KG1 (cell line): ENCODE measurements at places on chromosomes 3 and 15.

GRCh38 chr3:10206166-10206511 lies 41.4 kb downstream of the IRAK2 start:
- DNase-seq = no peak

- DNase-seq = no peak
Measured at GRCh38 chr3:58416191-58416590, 17.4 kb downstream of the PDHB start.

GRCh38 chr15:66996094-66996493 lies 69.3 kb upstream of the SMAD3 start:
- DNase-seq = no peak

- DNase-seq = no peak
Measured at GRCh38 chr15:51726302-51727073, 11.0 kb downstream of the LYSMD2 start.

DNA sequence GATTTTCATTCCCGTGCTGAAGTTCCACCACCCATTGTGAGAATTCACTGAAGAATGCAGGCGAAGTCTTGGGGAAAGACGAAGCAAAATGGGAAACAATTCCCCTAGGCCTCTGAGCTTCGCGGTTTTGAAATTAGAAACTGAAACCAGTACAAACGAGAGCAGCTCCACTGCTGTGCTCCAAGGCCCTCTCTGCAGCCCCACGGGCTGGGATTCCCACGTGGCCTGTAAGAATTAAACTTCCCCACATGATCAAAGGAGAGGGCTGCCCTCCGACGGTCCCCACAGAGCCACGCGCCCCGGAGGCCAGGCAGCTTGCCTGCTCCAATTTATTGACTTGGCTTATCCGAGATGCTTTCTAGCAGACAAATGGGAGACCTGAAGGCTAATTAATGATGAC lies 144.0 kb downstream of the GREM1 start:
- no peak for DNase-seq

DNA sequence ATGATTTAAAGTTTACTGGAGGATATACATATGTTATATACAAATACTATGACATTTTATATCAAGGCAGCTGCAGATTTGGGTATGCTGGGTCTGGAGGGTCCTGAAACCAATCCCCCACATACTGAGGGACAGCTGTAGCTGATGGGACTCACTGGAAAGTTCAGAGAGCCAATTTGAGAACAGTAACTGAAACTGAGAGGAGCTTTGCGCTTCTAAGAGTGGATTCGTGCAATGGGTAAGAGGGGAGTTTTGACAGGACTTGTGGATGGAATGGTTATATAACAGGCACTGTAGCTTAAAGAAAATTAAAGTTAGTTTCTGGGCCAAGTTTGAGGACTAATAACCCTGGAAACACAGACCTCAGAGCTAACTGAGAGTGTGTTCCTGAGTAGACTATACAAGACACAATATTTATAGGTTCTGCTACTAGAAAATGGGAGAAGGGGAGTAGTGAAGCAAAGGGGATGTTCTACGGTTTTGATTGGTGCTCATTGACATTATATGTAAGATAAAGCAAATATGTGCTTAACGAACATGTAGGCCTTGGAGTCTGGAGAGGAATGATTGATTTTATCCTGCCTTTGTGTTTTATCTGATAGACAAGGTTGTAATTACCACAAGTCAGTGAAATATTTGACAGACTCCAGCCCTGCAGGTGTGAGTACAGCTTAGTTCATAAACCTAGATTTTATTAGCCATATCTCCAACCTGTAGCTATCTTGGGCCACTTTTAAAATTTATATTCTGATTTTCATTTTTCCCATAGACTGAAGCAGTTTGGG lies 4.8 kb upstream of the ZMAT3 start:
- DNase-seq = no peak

DNA sequence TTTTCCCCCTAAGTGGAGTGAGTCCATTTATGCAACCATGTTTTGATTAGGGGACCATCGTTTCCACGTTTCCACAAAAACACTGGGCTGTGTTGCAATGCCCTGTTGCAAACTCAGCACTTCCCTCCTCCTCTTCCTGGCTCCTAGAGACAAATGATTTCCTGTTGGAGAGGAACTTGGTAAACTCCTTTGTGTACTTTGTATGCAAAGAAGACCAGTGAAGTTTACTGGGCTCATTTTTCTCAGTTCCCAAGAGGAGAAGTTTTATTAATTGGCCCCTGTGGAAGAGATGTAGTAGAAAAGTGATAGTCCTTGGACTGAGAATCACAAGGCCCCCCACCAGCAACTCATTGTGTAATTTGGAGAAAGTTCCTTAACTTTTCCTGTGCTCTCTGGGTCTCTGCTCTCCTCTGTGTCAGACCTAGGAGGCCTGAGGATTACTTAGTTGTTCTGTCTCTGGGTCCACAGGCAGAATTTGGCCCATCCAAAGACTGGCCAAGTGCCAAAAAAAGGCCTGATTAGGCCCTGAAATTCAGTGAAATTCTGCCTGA lies 95.0 kb downstream of the ATG7 start:
- DNase-seq = no peak

- DNase-seq = no peak
Measured at GRCh38 chr3:34323517-34323916, 525.1 kb downstream of the PDCD6IP start.

DNA sequence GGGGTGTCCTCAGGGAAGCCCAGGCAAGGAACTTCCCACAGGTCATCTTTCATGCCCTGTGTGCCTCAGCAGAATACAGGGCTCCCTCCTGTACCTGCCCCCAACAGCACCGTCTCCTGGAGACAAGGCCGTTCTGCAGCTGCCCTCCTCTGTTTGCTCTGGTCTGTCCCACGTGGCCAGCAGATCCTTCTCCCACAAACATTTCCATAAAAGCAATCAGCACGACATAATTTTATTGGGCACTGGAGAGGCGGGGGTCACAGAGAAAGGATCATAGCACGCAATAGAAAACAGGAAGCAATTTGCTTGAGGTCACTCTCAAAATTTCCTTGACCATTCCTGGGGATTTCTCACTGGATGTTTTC lies 29.4 kb downstream of the STARD5 start:
- no peak for DNase-seq

DNA sequence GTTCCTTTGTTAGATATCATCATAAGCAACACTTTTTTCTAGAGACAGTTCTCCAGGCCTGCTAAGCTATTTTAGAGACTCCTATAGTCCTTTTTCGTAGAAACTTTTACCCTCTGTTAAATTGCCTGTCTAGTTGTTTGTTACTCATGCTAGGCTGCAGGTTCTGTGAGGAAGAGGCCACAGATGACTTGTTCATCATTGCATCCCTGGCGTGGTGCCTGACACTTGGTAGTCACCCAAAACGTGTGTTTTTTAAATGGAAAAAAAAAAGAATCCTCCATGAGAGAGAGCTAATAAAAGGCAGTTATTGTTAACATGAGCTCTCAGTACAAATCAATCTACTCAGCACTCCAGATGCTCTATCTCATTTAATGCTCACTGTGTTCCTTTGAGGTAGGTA lies 35.1 kb downstream of the CCDC54 start:
- DNase-seq = no peak

GRCh38 chr15:93088981-93089726 lies at the start of gene RGMA:
TSS of gene RGMA (minus strand) at chr15:93089211. CDS start at chr15:93088932, 279 bp downstream.
- DNase-seq = no peak

- DNase-seq = no peak
Measured at GRCh38 chr15:80654299-80654698, 40.8 kb upstream of the ABHD17C start.

GRCh38 chr3:70189884-70190473 lies 122.5 kb downstream of the MDFIC2 start:
- no peak for DNase-seq

DNA sequence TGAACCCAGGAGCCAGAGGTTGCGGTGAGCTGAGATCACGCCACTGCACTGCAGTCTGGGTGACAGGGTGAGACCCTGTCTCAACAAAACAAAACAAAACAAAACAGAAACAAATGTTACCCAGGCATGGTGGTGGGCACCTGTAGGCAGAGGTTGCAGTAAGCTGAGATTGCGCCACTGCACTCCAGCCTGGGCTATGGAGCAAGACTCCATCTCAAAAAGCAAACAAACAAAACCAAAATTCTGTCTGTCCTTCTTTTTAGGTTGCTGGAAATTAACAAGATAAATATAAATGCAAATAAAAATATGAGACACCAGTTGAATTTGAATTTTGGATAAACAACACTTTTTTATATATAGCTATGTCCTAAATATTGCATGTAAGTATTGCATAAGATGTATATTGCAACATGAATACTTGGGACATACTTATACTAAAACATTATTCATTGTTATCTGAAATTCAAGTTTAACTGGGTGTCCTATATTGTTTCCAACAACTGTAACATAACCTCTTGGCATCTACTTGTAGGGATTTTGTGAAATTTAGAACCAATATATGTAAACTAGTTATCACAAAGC lies 4.7 kb upstream of the CEP97 start:
- no peak for DNase-seq

GRCh38 chr3:181727341-181728032 lies 15.8 kb downstream of the SOX2 start:
- no peak for DNase-seq

- no peak for DNase-seq
Measured at GRCh38 chr3:156010829-156011228, 109.5 kb upstream of the KCNAB1 start.

GRCh38 chr3:161489395-161489794 lies 7.2 kb upstream of the OTOL1 start:
- DNase-seq = no peak

DNA sequence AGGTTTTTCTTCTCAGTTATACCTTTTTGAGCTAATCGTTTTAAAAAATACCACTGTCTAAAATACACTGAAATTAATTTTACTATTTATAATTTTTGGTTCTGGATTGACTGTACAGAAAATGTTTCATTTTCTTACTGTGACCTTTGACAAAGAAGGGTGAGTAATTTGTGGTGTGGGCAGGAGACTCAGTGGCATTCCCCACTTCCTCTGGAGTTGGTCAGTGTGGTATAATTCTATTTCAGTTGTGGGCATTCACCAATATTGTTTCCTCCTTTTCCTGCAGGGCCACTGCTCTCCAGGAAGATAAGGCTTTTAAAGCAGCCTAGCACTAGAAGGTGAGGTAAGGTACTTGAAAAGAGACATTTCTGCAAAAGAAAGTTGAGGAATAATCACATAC lies 6.5 kb downstream of the DAG1 start:
- DNase-seq = no peak

DNA sequence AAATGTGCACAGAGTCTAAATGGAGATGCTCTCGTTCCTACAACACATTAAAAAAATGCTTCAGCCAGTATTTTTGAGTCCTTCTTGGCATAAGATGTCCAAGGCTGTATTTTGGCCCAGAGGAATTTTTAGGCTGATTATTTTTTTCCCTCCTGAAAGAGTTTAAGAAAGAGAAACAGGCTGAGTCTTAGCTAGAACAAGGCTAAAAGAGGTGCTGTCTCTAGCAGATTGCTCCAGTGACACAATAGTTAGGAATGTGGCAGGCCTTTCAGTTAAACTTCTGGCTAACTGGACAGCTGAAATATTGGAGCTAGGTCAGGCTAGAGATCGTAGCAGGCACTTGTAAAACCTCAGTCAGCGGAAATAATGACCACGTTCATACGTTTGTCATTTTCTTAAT lies 271.4 kb upstream of the RARB start:
- DNase-seq = no peak

GRCh38 chr15:60701261-60702019 lies 222.5 kb upstream of the ICE2 start:
- DNase-seq = no peak

DNA sequence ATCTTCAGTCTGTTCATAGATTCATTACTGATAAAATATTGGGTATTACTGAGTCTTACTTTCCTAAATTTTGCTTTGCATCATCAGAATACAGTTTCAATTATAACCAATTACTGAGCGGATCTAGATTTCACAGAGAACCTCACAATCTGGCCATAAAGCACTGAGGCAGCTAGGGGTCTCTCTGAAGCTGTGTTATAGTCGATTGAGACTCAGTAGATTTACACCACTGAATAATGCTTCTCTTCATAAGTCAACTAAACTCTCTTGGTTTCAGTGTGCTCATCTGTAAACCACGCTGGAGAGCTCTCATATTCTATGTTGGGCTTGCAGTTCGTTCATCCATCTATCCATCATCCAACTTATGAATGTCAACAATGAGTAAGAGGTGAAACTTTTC lies 180.6 kb downstream of the GREM1 start:
- DNase-seq = no peak

- no peak for DNase-seq
Measured at GRCh38 chr15:63110428-63111026, 11.1 kb upstream of the LACTB start.

DNA sequence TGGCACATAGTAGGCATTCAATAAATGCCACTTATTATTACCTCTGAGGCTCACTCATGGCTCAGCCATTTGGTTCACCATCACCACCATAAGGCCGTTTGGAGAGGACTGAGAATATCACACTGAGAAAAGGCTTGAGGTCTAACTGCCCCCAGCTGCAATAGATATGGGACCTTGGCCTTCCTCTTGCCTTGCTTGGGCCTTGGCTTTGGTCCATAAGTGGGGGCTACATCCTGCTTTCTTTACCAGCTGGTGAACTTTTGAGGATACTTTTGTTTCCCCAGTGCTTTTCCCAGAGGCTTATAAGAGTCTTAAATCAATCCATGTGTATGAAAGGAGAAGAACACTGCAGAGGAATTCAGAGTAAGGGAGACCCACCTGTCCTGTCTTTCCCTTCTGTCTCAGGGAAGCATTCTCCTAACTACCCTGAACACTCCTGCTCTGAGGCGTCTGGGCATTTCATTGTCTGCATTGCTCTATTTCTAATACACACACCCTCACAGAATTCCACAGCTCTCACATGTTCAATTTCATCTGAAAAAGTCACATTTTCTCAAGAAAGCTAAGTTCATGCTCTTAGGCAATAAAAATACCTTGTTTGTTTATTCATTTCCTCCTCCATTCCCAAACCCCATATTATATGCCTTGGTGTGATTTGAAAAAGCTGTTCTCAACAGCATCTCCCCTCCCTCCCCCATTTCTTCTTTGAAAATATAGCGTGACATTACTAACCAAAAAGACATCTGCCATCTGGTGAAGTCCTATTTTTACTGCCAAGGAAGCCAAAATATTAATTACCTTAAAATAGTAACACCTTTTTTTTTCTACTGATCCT lies 22.5 kb upstream of the KCNMB2 start:
- no peak for DNase-seq

DNA sequence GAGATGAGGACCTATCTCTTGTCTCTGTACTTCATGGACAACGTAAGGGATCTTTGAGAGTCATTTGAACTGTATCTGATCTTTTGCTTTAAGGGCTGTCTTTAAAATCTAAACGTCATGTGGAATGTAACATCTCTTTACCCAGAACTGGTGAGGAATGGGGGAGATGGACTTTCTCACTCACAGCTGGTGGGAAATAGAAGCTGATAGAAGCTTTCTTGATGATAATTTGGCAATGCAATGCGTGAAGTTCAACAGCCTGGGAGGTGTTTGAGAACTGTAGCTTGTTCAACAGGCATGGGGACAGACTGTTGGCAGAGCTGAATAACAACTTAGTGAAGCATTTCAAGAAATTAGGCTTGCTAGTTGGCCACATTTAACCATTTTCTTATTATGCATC lies 21.5 kb upstream of the RORA start:
- no peak for DNase-seq

GRCh38 chr3:159266779-159267178 lies 464.9 kb downstream of the MFSD1 start:
- no peak for DNase-seq

- DNase-seq = no peak
Measured at GRCh38 chr3:45509038-45509767, 85.3 kb upstream of the LIMD1 start.
